ENCODE measurements at places on chromosomes 16 and 17. TPM values are rescaled to one million over a fixed set of nuclear protein-coding genes. Genes with fewer than 3 reads are reported as not detected.

DNA sequence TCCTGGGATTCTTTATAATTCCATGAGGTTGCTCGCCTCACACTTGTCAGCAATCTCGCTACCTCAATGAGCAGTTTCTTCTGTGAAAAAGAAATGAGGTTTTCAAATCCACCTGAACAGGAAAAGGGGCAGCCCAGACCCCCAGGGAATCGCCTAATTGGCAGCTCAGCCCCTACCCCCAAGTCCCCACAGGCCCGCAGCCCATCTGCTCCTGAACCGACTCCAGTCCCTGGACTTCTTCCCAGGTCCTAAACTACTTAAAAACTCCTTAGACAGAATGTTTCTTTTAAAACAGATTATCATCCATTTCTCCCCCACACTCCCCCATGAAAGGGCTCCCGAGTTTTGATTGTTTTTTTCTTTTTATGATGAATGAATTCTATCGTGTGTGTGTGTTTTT, 89.8 kb downstream of the PMP22 start:
- H3K4me1 ChIP-seq = no peaks in the 10 kb centered on the region
- no peaks in the 10 kb centered on the region for H3K27me3 ChIP-seq
- no peak overlapping the region for H3K4me3 ChIP-seq
- no peak overlapping the region for H3K27ac ChIP-seq
- H3K36me3 ChIP-seq = no peaks in the 10 kb centered on the region
- no peak for DNase-seq

LGALS9B gene
- total RNA-seq = 6.1 TPM

DNA sequence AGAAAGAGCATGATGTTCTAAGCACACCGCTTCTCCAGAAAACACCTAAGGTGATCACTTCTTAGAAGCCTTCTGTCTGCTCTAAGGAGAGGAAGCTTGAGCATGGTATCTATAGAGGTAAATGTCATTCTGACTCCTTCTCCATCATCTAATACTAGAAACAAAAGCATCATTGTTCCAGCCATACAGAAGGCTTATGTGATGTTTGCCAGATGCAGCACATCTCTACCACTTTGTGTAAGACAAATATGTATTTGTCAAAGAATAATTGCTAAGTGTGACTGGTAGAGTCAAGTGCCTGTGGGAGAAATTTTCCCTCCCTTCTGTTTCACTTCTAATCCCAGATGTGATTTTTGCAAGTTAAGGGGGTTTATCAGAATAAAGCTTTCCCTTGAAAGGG, 217.1 kb downstream of the HS3ST3A1 start:
- H3K4me1 ChIP-seq = no peaks in the 10 kb centered on the region
- no peak overlapping the region for H3K27ac ChIP-seq
- no peaks in the 10 kb centered on the region for H3K36me3 ChIP-seq
- H3K27me3 ChIP-seq = no peaks in the 10 kb centered on the region
- H3K4me3 ChIP-seq = no peak overlapping the region
- DNase-seq = no peak

USP31 gene
- total RNA-seq = 6.3 TPM

GRCh38 chr17:64084940-64085649, 44.8 kb downstream of the ERN1 start:
- no peak overlapping the region for H3K4me3 ChIP-seq
- no peaks in the 10 kb centered on the region for H3K27me3 ChIP-seq
- peak overlapping the region; percentile 85 for H3K27ac ChIP-seq
- H3K36me3 ChIP-seq = no peaks in the 10 kb centered on the region
- H3K4me1 ChIP-seq = peaks cover 6% of the 10 kb centered on the region

DNA sequence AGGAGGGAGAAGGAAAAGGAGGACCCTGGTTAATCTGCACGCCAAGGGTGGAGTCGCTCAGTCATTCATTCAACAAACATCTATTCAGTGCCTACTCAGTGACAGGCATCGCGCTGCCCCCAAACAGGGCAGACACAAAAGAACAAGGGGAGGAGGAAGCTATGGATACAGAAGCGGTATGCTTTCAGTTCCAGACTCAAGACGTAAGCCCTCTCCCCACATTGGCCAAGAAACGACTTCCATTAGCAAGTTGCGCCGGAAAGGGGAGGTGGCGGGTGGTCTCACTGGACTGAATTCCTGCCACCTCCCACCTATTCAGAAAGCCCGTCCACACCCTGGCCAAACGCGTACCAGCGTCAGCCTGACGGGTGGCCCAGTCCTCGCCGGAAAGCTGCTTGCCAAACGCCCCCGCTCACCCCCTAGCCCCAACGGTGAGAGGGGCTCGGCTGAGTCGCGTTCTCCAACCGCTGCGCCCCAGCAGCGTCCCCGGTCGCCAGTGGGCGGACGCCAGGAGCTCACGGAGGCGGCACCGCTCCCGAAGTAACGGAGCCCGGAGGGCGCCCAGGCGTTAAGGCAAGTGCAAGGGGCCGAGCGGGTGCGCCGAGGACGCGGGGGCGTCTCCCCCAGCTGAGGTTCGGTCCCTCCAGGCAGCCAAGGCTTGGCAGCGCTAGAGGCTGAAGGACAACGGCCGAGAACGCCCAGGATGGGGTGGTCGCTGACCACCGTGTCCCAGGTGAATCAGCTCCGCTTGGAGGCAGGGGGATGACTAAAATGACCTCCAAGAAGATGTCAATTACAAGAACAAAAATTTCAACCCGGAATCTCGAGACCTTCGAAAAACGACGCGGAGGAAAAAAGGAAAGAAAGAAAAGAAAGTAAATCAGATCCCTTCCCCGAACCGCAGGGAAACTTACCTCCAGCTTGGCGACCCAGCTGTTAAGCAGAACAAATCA, 470.7 kb downstream of the SOX9 start:
- H3K27me3 ChIP-seq = no peaks in the 10 kb centered on the region
- H3K4me3 ChIP-seq = peak overlapping the region; percentile 28
- H3K4me1 ChIP-seq = peaks cover 13% of the 10 kb centered on the region
- H3K36me3 ChIP-seq = no peaks in the 10 kb centered on the region

DNA sequence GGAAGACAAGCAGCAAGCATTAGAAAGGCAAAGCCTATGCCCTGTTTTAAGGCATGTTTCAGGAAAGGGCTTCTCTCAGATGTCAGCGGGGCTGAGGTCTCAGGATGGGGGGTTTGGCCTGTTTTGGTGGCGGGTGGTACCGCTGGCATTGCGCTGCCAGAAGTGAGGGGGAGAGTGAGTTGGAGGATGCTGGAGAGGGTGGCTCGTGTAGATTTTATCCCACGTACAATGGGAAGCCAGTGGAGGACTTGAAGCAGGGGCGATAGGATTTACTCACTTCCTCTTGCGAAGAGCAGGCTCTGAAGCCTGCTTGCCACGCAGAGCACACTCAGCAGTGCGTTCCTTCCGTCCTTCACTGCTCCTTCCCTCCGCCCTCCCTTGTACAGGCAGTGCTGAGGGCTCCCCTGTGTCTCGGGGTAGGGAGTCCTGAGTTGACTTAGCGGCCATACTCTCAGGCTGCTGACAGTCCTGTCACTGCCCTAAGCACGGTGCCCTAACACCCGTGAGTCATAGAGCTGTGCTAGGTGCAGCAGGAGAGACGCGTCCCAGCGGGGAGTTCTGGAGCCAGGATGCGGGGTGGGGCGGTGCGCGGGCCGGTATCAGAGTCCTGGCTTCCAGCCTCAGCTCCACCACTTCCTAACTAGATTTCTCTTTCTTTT, 113.1 kb downstream of the SNX29 start:
- H3K4me1 ChIP-seq = peaks cover 17% of the 10 kb centered on the region
- H3K27ac ChIP-seq = peak overlapping the region; percentile 17
- peak; percentile 75 for DNase-seq
- H3K4me3 ChIP-seq = no peak overlapping the region
- no peaks in the 10 kb centered on the region for H3K36me3 ChIP-seq

GAS7 gene
- 32.4 TPM for total RNA-seq

DNA sequence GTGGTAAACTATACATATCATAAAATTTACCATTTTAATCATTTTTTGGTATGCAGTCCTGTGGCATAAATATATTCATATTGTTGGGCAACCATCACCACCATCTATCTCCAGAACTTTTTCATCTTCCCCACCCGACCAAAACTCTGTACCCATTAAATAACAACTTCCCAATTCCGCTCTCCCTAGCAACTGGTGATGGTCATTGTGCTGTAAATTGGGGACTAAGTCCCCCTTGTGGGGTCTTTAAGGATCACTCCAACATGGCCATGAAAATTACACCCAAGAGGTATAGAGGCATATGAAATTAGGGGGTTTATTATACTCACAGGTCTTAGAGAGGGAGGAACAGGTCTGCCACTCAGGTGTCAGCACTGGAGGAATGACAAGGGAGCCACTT, 57.4 kb upstream of the NKD1 start:
- DNase-seq = no peak
- H3K36me3 ChIP-seq = no peaks in the 10 kb centered on the region
- no peaks in the 10 kb centered on the region for H3K27me3 ChIP-seq
- no peaks in the 10 kb centered on the region for H3K4me1 ChIP-seq
- H3K4me3 ChIP-seq = no peak overlapping the region

Data from Peyer's patch (tissue), 4 donors.